ENCODE measurements at places on chromosomes 2 and 18.

DNA sequence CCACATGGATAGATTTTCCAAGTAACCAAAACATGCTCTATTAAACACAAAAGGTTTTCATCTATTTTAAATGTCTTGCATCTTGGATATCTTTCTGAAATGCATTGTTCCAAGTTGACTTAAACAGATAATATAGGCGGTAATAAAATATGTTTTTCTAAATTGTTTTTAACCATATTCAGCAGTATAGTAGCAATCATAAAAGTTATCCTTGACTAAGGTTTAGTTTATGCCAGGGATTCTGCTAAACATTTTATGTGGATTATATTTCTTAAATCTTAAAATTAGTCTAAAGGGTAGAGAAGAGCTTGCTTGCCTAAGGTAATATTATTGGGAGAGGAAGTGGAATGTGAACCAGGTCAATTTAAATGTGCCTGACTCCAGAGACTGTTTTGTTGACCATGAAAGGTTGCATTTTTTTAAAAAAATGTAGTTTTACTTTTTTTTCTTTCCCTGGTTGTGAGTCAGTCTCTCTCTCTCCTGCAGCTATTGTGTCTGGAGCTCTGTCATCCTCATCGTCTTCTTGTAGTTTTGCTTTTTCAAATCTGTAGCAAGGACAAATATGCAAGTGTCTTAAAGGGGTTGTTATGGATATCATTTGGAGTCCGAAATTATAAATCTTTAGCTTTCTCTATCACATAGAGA is 309.1 kb upstream of the COL3A1 start:
- DNase-seq = no peak

DNA sequence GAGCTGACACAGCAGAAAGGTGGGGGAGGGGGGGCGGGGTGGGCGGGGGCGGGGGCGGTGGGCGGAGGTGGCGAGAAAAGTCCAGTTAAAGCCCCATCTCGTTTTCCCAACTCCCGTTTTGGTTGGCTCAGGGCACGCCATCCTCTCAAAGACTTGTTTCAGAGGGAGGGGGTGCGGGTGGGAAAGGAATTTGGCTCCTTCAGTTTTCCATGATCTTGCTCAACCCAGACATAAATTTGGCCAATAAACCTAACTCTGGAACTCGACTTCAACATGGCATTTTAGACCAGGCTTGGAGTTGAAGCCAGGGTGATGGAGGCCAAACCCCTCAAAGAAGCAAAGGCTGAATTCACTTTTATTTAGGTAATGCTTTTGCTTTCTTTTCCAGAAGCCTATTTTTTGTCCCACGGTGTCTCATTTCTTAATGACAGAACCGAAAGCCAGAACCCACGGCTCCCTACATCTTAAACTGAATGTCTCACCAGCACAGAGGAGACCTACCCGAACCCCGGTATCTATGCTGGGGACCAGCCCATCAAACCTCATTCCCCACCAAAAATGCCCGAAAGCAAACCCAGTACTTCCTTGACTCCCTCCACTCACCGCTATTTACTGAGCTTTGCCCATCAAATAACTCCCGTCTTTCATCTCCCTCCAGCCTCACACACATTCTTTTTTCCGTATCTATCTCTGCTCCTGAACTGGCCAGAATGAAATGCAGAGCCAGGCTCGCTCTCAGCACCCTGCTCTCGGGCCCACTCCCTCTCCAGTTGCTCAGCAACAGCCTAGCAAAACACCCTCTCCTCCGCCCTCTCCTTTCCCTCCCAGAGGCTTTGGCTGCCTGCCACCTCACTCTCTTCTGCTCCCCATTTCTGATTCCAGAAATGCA is 4.3 kb downstream of the IGFBP5 start:
- DNase-seq = peak; percentile 84

GRCh38 chr2:73827660-73828388 is 937 bp upstream of the STAMBP start:
- DNase-seq = no peak

- DNase-seq = no peak
Measured at GRCh38 chr2:179932786-179933185, 71.4 kb upstream of the ZNF385B start.

GRCh38 chr2:223197046-223197445 is 145.1 kb downstream of the KCNE4 start:
- no peak for DNase-seq

GRCh38 chr18:67194886-67195285 is 321.6 kb downstream of the DSEL start:
- no peak for DNase-seq

GRCh38 chr2:168649105-168649504 is 153.3 kb upstream of the NOSTRIN start:
- DNase-seq = no peak

All from left lung (tissue), 14 donors.